ENCODE measurements at places on chromosomes 16 and 17.

GRCh38 chr17:72822358-72823023, 270.0 kb downstream of the SLC39A11 start:
- peak; percentile 13 for DNase-seq

- DNase-seq: no peak
Measured at GRCh38 chr16:72609066-72609465, 437.1 kb upstream of the PMFBP1 start.

DNA sequence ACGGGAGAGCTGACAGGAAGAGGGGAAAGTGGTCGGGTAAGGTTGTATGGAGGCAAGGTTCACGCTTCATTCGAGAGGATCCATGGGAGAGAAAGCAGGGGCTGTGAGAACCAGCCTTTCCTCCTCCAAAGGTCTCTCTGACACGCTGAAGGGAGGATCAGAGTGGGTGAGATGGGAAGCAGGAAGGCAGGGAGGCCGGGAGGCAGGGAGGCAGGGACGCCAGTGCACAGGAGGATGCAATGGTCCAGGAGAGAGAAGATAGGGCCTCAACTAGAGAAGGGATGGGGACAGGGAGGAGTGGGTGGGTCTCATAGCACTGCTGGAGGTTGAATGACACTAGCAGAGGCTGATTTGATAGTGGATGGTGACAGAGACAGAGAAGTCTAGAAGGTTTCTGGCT, 54.1 kb downstream of the PIMREG start:
- DNase-seq: no peak

DNA sequence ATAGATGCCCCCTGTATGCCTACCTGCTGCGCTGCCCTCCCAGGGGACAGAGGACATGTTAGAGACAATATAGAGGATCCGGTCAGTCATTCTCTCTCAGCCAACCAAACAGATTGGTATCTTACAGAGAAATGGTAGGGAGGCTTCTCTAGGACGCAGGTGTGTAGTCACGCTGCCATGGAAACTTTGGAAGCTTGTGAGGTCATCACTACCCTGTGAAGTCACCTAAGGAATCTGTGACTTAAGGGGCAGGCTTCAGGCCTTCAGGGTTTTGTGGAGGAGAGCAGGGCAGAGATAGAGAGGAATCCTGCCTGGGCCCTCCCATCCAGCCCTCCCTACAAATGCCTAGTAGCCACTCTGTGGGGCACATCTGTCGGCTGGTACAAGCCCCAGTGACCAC, at the start of gene DPEP2NB:
Gene DPEP2NB, minus strand, starts transcription at position 231 of the 400 bp plus-strand sequence. Its CDS starts 141 bp downstream, at position 90.
- DNase-seq: no peak

DNA sequence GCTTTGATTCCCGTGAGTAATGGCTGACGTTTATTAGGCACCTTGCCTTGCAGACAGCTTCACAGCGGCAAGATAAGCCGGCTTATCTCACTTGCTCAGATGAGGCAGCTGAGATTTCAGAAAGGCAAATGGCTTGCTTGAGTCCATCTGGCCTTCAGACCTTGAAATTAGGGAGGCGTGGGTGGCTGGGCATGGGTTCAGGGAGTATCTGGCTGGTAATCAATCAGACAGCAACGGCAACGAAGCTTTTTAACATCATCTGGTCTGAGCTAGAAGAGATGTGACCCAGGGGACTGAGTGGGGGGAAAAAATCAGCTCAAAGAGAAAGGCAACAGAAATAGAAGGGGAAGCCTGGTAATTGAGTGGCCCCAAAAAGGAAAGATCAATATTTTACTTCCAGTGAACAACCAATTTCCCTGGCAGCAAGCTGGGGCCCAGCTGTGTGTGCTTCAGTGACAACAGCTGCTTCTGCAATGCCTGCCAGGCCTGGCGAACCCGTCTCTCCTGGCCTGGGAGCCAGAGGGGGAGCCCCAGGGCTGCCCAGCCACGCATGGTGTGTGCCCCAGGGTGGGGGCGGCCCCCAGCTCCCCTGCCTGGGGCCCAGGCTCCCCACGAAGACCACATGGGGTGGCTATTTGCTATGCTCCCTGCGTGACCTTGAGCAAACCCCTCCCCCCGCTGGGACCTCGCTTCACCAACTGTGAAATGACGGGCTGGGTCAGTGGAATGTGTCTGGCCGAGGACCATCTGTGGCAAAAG, 34.0 kb downstream of the RAB11FIP4 start:
- no peak for DNase-seq

DNA sequence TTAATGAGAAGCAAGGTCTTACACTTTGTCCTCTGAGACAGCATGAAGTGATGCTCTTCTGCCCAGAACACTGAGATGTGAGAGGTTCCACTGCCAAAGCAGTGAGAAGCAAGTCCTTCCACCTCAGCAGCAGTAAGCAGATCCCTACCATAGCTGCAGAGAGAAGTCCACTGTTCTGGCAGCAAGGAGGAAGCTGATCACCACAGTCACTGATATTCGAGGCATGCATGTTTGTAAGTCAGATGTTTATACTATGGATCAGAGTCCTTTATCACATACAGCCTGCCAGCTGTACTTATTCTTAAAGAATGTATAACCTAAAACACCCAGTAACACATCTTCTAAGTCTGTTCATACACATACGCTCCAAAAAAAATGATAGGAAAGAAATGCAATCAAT, 18.2 kb upstream of the METTL2A start:
- no peak for DNase-seq

- DNase-seq: no peak
Measured at GRCh38 chr16:20317117-20317516, 10.2 kb downstream of the GP2 start.

- no peak for DNase-seq
Measured at GRCh38 chr17:6756425-6757031, 682 bp downstream of the XAF1 start.

DNA sequence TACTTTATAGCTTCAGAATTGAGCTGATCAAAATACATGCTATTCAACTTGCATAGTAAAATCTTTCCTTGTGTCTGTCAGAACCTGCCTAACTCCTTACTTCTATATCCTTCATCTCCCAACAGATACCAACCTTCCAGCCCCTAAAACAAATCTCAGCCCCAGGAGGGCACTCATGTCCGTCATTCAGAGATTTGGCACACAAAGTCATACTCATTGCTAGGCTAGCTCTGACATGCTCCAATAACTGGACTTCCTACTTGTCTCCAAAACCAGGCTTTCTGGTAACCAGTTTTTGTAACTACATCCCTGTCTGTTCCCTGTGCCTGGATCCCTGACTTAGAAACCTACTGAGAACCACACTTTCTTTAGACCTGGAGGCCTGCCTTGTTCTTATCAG, 37.5 kb upstream of the DHX40 start:
- DNase-seq: no peak

- DNase-seq: no peak
Measured at GRCh38 chr17:20979792-20980083, 63.1 kb downstream of the USP22 start.

DNA sequence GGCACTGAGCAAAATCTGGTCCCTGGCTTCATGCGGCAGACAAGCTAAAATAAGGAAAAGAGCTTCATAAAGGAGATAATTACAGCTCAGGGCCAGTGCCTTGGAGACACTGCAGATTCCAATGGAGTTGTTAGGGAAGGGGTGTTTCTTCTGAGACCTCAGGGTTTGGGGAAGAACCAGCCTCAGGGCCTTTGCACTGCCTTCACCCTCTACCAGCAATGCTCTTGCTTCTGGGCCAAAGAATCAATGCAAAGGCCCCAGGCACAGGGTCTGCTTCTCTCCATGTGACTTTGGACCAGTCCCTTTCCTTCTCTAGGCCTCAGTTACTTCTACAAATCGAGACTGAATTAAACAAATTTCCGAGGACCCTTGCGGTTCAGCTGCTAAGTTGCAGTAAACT, 36.2 kb upstream of the GAN start:
- DNase-seq: no peak

DNA sequence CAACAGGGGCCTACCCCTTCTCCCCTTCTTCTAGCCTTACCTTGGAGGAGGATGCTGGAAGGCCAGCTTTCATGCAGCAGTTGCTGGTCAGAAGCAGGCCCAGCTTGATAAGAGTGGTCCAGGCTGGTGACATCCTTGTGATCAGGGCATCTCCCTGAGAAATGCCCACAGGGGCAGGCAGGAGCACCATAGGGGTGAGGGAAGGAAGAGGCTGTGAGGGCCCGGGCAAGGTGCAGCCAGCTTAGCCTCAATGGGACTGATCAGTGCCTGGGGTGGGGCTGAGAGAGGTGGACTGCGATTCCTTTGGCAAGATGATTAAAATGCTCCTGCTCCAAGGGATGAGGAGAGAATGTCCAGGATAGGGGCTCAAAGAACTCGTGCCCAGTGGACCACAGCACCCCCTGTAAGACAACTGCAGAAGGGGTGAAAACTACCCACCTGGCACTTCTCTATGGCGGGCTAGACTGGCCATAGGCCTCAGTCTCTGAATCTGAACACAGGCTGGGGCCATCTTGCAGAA, 9.5 kb upstream of the GALK1 start:
- DNase-seq: no peak

- no peak for DNase-seq
Measured at GRCh38 chr16:13439766-13440165, 480.2 kb upstream of the ERCC4 start.

DNA sequence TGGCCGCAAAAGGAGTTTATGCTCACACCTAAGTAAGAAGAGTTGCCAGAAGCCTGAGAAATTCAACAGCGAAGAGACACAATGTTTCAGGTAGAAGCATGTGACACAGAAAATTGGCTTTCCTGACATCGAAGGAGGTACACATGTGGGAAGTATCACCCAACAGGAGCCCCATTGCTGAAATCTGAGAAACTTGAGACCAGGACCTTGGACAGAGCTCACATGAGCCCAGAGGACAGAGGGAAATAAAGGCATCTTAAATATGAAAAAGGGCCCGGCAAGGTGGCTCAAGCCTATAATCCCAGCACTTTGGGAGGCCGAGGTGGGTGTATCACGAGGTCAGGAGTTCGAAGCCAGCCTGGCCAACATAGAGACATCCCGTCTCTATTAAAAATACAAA, 304.1 kb upstream of the C16orf82 start:
- no peak for DNase-seq

DNA sequence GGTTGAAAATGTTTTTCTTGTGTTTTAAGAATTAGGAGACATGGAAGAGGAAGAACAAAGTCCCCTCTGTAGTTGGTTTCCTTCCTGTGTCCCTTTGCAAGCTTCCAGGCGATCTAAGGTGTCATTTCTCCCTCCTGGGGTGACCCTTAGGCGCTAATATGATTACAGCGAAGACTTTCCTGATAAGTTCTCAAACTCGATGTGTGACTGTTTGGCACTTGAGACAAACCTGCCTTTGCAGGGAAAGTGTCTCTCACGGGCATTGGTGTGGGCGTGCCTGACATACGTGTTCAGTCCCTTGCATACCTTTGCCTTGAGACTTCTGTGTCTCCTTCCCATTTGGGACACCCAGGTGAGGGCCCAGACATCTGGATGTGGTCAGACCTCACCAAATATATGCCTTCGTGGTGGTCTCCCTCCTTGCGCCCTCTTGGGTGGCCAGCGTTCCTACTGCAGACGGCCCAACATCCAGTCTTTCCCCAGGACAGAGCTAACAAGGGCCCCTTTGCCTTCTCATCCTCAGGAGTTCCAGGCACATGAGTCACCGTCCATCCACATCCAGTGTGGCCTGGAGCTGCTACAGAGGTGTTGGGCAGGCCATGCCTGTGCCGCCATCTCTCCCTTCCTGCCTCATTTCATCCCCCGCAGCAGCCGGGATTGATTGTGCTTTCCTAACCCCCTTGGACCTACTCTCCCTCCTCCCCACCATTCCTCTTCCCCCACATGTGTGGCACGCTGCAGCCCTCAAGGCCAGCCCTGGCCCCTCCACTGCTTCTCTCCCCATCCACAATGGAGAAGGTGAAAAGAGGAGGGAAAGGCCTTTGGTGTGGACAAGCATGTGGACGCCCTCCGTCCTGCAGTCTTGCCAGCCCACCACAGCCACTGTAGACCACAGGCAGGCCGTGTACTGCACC, 3.1 kb upstream of the JPT2 start:
- no peak for DNase-seq

DNA sequence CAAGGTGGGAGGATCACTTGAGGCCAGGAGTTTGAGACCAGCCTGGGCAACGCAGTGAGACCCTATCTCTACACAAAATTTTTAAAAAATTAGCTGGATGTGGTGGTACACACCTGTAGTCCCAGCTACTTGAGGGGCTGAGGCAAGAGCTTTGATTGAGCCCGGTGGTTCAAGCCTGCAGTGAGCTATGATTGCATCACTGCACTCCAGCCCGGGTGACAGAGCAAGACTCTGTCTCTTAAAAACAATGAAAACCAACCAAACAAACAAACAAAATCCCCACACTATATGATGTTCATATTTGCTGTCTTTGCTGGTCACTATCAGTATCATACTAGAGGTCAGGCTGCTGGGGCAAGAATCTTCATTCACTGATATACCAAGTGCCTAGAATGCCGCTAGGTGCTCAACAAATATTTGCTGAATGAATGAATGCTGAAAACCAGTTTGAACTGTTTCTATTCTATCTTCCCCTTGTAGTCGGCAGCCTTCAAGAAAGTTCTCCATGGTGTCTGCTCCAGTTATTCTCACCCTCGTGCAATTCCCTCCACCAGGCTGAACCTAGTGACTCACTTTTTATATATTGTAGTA, 127.0 kb downstream of the IRX3 start:
- DNase-seq: no peak

DNA sequence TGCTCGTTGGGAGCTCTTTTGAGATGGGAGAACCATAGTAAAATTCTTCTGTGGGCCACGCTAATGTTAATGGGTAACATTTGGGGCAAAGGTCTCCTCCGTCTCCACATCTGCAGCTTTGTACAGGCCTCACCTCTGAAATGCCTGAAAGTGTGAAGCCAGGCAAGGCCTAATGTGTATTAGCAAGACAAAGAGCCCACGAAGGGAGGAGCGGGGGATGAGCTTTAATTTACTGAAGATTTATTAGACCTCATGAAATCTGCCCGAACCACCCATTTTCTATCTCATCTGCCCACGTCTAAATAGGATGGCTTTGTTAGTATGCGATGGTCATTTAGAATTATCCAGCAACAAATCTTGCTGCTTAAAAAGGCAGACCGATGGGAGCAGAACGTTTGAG, 408.9 kb downstream of the PMP22 start:
- no peak for DNase-seq

DNA sequence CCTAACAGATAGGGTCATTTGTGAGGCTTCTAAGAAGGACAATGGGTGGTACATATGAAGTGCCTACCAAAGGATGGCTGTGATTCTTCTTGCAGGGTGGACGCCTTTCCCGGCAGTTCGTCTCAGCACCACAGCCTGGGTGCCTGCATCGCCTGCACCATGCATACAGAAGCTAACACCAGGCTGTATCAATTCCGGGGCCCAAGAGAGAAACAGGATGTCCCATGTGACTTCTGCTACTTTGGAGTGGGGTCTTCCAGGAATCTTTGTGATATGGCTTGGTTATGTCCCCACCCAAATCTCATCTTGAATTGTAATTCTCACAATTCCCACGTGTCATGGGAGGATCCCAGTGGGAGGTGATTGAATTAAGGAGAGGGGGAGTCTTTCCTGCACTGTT, 251.6 kb upstream of the TNRC6C start:
- DNase-seq: no peak

DNA sequence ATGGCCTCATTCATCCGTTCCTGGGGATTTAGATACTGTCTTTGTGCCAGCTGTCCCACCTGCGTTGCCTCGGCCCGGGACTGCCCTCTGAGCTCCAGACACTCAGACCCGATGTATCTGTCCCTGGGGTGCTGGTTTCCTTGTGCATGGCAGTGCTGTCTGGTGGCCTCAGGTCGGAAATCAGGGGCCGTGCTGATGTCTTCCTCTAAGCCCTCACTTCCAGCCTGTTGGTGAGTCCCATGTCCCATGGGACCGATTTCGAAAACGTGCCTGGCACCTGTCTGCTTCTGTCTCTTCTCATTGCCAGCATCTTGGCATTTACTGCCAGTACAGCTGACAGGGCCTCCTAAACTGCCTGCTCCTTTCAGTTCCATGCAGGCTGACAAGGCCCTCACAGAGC, 22.1 kb downstream of the NT5M start:
- no peak for DNase-seq

- no peak for DNase-seq
Measured at GRCh38 chr17:3475812-3476610, at the start of gene ASPA. Gene ASPA, plus strand, starts transcription at chr17:3475997. Its CDS starts 163 bp downstream, at chr17:3476160.

All from activated CD4-positive, alpha-beta T cell treated with anti-CD3 and anti-CD28 coated beads, Interleukin-2, amount 50 U/mL, for 16 hours (primary cell).